Activated CD4-positive, alpha-beta memory T cell treated with anti-CD3 and anti-CD28 coated beads for 36 hours (primary cell): ENCODE measurements at places on chromosomes 16 and 17. TPM values are rescaled to one million over a fixed set of nuclear protein-coding genes. Genes with fewer than 3 reads are reported as not detected.

DNA sequence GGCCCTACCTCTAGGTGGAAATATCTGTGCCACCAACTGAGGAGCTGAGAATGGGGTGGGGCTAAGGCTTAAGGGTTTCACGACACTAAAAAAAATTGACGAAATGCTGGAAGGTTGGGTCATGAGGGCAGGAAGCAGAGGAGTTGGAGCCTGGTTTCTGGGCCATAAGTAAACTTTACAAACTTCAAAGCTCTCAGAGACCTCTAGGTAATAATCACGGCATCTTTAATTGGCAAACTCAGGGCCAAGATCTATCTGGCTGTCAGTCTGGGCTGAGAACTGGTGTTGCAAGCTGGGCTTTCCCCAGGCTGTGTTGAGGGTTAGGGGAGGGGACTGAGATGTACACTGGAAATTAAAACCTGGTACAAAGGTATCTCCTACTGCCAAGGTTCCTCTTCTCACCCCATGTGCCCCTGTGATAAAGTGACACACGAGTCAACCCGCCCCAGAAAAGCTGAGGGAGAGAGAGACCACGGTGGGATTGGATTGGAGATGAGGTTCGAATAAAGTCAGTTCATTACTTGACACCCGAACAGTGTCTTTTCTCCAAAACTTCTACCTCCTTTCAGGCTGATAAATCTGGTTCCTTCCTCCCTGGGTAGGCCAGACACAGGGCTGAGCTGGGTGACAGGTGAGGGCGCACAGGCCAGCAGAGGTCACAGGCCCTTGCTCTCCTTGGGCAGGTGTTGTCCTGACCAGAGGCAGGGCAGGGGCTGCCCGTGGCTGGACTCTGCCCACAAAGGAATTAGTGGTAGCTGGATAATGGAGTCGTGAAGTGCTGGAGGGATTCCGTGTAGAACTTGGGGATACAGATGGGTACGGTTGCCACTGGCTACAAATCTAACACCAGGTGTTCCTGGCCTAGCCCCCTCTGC, 4.0 kb upstream of the ZNF768 start:
- peak; percentile 30 for DNase-seq
- H3K4me3 ChIP-seq = no peak overlapping the region
- peaks cover 34% of the 10 kb centered on the region for H3K4me1 ChIP-seq
- peaks cover 17% of the 10 kb centered on the region for H3K36me3 ChIP-seq
- H3K27me3 ChIP-seq = no peaks in the 10 kb centered on the region

- H3K4me3 ChIP-seq = no peak overlapping the region
- no peak overlapping the region for H3K27ac ChIP-seq
- peaks cover 1% of the 10 kb centered on the region for H3K4me1 ChIP-seq
- H3K36me3 ChIP-seq = no peaks in the 10 kb centered on the region
- no peak for DNase-seq
These were observed 129.8 kb downstream of the C16orf78 start for GRCh38 chr16:49503256-49504022.

DNA sequence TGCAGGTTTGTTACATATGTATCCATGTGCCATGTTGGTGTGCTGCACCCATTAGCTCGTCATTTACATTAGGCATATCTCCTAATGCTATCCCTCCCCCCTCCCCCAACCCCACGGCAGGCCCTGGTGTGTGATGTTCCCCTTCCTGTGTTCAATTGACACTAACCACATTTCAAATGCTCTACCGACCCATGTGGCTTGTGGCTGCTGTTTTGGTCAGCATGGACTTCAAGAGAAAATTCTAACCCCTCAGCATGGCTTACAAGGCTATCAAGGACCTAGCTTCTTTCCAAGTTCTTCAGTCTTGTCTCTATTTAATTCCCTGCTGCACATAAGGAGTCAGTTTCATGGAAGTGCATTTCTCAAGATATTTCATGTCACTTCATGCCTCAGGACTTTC, 52.9 kb downstream of the MMD start:
- no peak for DNase-seq
- H3K36me3 ChIP-seq = peaks cover 5% of the 10 kb centered on the region
- H3K4me1 ChIP-seq = peaks cover 3% of the 10 kb centered on the region
- no peak overlapping the region for H3K4me3 ChIP-seq
- H3K27me3 ChIP-seq = peaks cover 3% of the 10 kb centered on the region
- H3K27ac ChIP-seq = no peak overlapping the region

DNA sequence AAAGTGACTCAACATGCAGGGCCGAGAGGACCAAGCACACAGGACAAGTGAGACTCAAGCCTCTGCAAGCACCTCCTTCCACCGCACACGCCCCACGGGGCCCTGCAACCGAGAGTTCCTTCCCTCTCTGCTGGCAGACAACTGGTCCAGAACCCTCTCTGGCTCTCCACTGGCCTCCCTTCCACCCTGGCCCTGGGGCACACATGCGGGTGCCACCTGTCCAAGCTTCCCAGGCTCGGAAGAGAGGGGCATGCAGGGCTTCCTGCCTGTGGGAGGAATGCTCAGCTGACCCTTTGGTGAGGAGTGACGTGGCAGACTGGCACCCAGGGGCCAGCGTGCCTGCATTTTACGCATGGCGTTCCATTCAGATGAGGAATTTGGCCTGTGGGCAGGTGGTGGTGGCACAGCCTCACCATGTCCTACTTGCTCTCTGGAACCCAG, 59.8 kb downstream of the PIPOX start:
- H3K27me3 ChIP-seq = no peaks in the 10 kb centered on the region
- H3K27ac ChIP-seq = no peak overlapping the region
- H3K4me1 ChIP-seq = no peaks in the 10 kb centered on the region
- peaks cover 16% of the 10 kb centered on the region for H3K36me3 ChIP-seq
- no peak for DNase-seq
- no peak overlapping the region for H3K4me3 ChIP-seq

- H3K36me3 ChIP-seq = peaks cover 35% of the 10 kb centered on the region
- H3K27me3 ChIP-seq = no peaks in the 10 kb centered on the region
- H3K27ac ChIP-seq = peak overlapping the region; percentile 30
- DNase-seq = no peak
- no peak overlapping the region for H3K4me3 ChIP-seq
These were observed 8.0 kb downstream of the BRD7 start for GRCh38 chr16:50360779-50361178.

- H3K27ac ChIP-seq = no peak overlapping the region
- no peaks in the 10 kb centered on the region for H3K36me3 ChIP-seq
- no peaks in the 10 kb centered on the region for H3K27me3 ChIP-seq
- H3K4me3 ChIP-seq = no peak overlapping the region
- peaks cover 2% of the 10 kb centered on the region for H3K4me1 ChIP-seq
These were observed 8.5 kb downstream of the SCGB1C2 start for GRCh38 chr17:145671-146541.

- no peak for DNase-seq
- H3K4me3 ChIP-seq = no peak overlapping the region
- no peaks in the 10 kb centered on the region for H3K4me1 ChIP-seq
- H3K27me3 ChIP-seq = no peaks in the 10 kb centered on the region
These were observed 59.7 kb upstream of the DHX40 start for GRCh38 chr17:59505610-59506276.

DNA sequence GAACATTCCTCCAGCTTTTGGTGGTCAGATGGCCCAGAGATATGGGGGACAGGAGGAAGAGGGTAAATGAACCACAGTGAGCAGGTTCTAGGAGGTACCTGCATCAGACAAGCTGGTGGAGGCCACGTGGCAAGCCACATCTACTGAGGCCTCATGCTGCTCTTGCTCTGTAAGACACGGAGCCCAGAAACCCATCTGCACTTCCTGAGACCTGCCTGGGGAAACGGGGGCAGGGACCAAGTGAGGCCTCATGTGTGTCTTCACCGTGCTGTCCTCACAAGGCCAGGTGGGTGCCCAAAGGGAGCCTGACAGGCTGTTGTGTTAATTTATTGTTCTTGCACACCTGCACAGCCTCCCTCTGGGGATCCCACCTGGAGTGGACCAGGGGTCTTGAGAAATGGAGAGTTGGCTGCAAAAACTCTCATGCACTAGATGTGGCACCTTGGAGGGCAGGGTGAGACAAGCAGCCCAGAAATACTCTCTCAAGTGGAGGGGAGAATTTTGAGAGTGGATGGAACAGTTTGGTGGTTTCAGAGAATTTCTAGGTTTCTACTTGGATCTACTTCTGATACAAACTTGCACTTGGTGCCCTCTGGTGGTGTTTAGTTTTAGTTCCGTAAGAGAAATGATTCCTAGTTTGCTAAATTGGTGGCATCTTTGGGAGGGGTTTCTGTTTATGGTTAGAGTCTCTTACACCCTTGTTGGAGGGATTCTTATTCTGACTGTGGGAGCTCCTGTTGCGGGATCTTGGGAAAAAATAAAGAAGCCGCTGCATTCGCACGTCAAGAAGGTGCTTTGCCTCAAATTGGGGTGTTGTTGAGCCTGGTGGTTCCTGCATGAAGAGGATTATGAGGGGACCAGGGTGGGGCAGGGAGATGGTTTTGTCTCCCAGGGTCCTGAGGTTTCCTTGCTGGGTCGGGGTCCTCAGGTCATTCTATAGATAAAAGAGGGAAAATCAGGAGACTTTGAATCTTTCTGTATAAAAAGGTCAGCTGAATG, 47.5 kb downstream of the SLC6A2 start:
- peaks cover 9% of the 10 kb centered on the region for H3K27me3 ChIP-seq
- H3K27ac ChIP-seq = no peak overlapping the region
- DNase-seq = no peak
- no peak overlapping the region for H3K4me3 ChIP-seq
- no peaks in the 10 kb centered on the region for H3K36me3 ChIP-seq

DNA sequence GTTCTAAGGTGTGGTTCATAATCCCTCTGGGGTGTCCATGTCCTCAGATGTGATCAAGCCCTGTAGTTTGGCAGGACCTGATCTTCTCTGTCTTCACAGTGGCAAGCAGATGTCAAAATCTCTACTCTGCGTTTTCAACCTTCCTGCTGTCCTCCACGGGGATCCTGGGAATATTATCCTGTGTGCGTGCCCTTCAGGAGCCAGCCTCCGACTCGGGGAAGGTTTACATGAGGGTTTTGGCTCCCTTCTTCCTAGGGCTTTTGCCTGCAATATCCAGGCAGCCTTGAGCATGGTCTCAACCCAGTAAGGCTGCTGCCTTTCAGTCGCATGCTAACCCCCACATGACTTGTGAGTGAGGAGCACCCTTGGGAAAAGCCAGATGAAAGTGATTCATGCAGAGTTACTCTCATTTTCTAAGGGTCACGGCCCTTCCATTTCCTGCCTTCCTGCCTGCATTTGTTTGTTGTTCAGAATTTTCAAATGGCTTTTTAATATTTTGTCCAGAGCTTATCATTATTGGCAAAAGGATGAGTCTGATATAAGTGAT, 202.2 kb upstream of the CHMP6 start:
- peaks cover 89% of the 10 kb centered on the region for H3K4me1 ChIP-seq
- peak overlapping the region; percentile 56 for H3K4me3 ChIP-seq

DNA sequence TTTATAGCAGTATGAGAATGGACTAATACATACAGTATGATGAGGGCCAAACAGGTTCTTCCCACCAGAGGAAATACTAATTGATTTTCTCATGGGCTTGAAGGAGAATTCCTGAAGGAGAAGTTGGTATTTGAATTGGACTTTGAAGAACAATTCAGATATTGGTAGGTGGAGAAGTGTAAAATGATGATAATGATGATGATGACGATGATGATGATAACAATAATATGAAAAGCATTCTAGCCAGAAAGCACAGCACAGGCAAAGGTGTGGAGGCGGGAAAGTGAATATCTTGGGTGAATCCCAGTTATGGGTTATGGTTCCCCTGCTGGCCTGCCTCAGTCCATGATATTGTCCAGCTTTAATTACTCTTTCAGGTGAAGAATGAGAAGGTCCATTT, 562.4 kb upstream of the SALL1 start:
- no peak for DNase-seq
- no peaks in the 10 kb centered on the region for H3K4me1 ChIP-seq
- no peak overlapping the region for H3K27ac ChIP-seq
- no peaks in the 10 kb centered on the region for H3K36me3 ChIP-seq
- H3K27me3 ChIP-seq = no peaks in the 10 kb centered on the region

GRCh38 chr17:33126086-33126485, 134.4 kb downstream of the SPACA3 start:
- H3K4me3 ChIP-seq = no peak overlapping the region
- DNase-seq = no peak
- no peak overlapping the region for H3K27ac ChIP-seq
- no peaks in the 10 kb centered on the region for H3K36me3 ChIP-seq
- H3K27me3 ChIP-seq = peaks cover 22% of the 10 kb centered on the region

DNA sequence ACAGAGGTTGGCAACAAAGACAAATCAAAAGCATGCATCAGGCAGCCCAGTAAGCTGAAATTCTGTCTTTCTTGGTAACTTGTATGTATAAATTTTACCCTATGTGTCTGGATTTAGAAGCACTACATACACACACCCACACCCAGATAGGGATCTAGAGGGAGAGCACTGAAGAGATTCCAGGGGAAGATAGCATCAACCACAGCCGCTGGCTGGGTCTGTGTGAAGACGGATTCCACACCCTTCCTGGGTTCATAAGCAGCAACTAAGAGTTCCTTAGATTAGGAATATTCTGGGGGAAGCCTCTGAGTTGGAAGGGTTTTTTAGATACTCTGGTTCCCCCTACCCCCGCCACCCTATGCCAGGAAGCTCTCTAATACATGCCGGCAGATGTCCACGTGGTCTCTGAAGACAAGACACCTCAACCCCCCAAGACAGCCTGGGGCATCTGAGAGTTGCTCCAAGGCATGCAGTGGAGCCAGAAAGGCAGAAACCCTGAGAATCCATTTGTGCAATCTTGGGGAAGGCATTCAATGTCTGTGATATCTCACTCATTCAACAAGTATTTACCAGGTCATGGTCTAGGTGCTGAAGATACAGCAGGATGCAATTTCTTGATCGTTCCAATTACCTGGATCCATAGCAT, 86.4 kb downstream of the NOG start:
- H3K36me3 ChIP-seq = no peaks in the 10 kb centered on the region
- no peak for DNase-seq
- H3K4me1 ChIP-seq = peaks cover 19% of the 10 kb centered on the region

GRCh38 chr17:4548721-4549531, 6.3 kb downstream of the MYBBP1A start:
- no peak for DNase-seq
- H3K4me3 ChIP-seq = no peak overlapping the region
- H3K36me3 ChIP-seq = peaks cover 39% of the 10 kb centered on the region
- no peak overlapping the region for H3K27ac ChIP-seq
- H3K4me1 ChIP-seq = peaks cover 10% of the 10 kb centered on the region

- peaks cover 2% of the 10 kb centered on the region for H3K36me3 ChIP-seq
- H3K27ac ChIP-seq = no peak overlapping the region
- H3K4me1 ChIP-seq = peaks cover 27% of the 10 kb centered on the region
- peaks cover 56% of the 10 kb centered on the region for H3K27me3 ChIP-seq
- peak; percentile 47 for DNase-seq
These were observed 1.6 kb downstream of the BAHCC1 start for GRCh38 chr17:81396722-81397313.

The MYH8 gene
- total RNA-seq = not detected

The SPNS3 gene
- total RNA-seq = 6.7 TPM

The GAS7 gene
- 0.24 TPM for total RNA-seq

The ZNF205 gene
- total RNA-seq = not detected

The CCL11 gene
- total RNA-seq = not detected

The PERCC1 gene
- total RNA-seq = not detected

The SLFN12L gene
- total RNA-seq = 34.5 TPM

The NME2 gene
- 814 TPM for total RNA-seq

The CNTNAP1 gene
- 1.9 TPM for total RNA-seq

The SLC5A2 gene
- not detected for total RNA-seq

The CMTM1 gene
- total RNA-seq = 10.1 TPM
